ENCODE measurements at places on chromosomes 13 and 19. TPM values are rescaled to one million over a fixed set of nuclear protein-coding genes. Genes with fewer than 3 reads are reported as not detected.

The SHISA7 gene
- total RNA-seq: not detected

The CD70 gene
- not detected for total RNA-seq

The CGB1 gene
- not detected for total RNA-seq

The WTIP gene
- total RNA-seq: 5.9 TPM

The PCDH17 gene
- total RNA-seq: 9.7 TPM

The MVB12A gene
- 12.6 TPM for total RNA-seq

The ATP4B gene
- not detected for total RNA-seq

The GIPR gene
- not detected for total RNA-seq

DNA sequence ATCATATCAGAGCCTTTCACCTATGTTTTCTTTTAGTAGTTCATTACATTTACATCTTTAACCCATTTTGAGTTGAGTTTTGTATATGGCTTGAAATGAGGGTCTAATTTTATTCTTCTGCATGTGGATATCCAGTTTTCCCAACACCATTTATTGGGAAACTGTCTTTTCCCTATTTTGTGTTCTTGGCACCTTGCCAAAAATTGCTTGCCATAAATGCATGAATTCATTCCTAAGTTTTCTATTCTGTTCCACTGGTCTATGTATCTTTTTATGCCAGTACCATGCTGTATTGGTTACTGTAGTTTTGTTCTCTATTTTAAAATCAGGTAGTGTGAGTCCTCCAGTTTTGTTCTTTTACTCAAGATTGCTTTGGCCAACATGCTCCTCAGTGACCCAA is 144.0 kb upstream of the OBI1 start:
- no peaks in the 10 kb centered on the region for H3K36me3 ChIP-seq
- no peaks in the 10 kb centered on the region for H3K4me1 ChIP-seq
- DNase-seq: no peak
- H3K27ac ChIP-seq: no peak overlapping the region
- H3K27me3 ChIP-seq: no peaks in the 10 kb centered on the region
- no peak overlapping the region for H3K4me3 ChIP-seq

- no peaks in the 10 kb centered on the region for H3K27me3 ChIP-seq
- H3K27ac ChIP-seq: no peak overlapping the region
- H3K4me3 ChIP-seq: no peak overlapping the region
- no peaks in the 10 kb centered on the region for H3K36me3 ChIP-seq
- no peaks in the 10 kb centered on the region for H3K4me1 ChIP-seq
- DNase-seq: no peak
Observed at GRCh38 chr13:50464349-50465251, 378.9 kb downstream of the DLEU7 start.

- no peaks in the 10 kb centered on the region for H3K36me3 ChIP-seq
- H3K4me1 ChIP-seq: peaks cover 8% of the 10 kb centered on the region
- H3K27ac ChIP-seq: no peak overlapping the region
- no peaks in the 10 kb centered on the region for H3K27me3 ChIP-seq
- H3K4me3 ChIP-seq: no peak overlapping the region
Observed at GRCh38 chr13:75770592-75771011, 134.5 kb downstream of the LMO7 start.

DNA sequence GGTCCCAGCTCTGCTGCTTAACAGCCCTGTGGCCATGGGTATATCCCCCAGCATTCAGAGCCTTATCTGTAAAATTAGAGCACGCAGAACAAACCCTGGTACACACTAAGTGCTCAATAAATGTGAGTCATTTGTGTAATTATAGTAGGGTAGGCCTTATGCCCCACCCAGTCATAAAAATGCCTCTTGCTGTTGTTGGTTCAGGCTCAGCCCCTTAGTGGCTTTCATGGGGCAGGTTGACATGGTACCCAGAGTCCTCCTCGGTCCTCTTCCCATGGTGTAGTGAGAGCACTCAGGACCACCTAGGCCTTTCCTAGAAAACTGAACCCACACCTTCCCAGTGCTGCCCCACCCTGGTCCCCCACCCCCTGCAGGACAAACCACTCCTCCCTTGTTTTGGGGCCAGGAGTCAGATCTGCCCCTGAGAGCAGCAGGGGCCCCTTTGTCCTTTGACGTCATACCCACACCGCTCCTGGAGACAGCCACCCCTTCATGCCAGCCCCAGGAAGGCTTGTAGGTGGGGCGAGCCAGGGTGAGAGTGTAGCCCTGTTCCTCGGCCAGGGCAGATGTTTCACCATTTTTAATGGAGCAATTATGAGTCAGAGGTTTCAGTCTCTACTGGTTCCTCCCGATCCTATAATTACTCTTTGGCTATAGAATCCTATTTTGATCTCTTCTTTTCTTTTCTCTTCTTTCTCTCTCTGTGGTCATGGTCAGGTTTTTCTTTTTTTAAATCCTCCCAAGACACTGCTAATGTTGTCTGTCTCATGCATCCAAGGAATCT is 36.8 kb downstream of the ACTN4 start:
- H3K4me1 ChIP-seq: peaks cover 39% of the 10 kb centered on the region
- peak overlapping the region; percentile 95 for H3K27ac ChIP-seq
- H3K4me3 ChIP-seq: no peak overlapping the region
- DNase-seq: peak; percentile 80
- no peaks in the 10 kb centered on the region for H3K27me3 ChIP-seq

DNA sequence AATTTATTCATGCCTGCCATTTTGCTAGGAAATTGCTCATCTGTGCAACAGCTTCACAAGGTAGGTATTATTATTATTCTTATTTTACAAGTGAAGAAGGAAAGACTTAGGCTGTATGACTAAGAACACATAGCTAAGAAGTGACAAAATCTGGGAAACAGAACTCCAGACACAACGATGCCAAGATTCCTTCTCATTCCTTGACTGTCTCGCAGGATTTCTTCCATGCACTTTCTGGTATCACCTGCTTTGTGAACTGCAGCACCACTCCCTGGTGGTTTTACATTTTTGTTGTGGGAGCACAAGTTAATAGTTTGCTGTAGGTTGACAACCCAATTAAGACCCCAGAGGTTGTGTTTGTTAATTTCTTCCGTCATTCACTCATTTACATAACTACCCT is 188.5 kb downstream of the LACC1 start:
- H3K27ac ChIP-seq: no peak overlapping the region
- no peak overlapping the region for H3K4me3 ChIP-seq
- no peaks in the 10 kb centered on the region for H3K4me1 ChIP-seq
- no peaks in the 10 kb centered on the region for H3K27me3 ChIP-seq
- no peak for DNase-seq
- H3K36me3 ChIP-seq: no peaks in the 10 kb centered on the region

- H3K27me3 ChIP-seq: no peaks in the 10 kb centered on the region
- H3K4me3 ChIP-seq: no peak overlapping the region
- H3K36me3 ChIP-seq: no peaks in the 10 kb centered on the region
- no peaks in the 10 kb centered on the region for H3K4me1 ChIP-seq
- H3K27ac ChIP-seq: no peak overlapping the region
Observed at GRCh38 chr13:26378116-26378515, 124.2 kb downstream of the CDK8 start.

GRCh38 chr13:84136582-84136981 is 254.3 kb upstream of the SLITRK1 start:
- no peaks in the 10 kb centered on the region for H3K36me3 ChIP-seq
- no peak overlapping the region for H3K4me3 ChIP-seq
- no peaks in the 10 kb centered on the region for H3K27me3 ChIP-seq

DNA sequence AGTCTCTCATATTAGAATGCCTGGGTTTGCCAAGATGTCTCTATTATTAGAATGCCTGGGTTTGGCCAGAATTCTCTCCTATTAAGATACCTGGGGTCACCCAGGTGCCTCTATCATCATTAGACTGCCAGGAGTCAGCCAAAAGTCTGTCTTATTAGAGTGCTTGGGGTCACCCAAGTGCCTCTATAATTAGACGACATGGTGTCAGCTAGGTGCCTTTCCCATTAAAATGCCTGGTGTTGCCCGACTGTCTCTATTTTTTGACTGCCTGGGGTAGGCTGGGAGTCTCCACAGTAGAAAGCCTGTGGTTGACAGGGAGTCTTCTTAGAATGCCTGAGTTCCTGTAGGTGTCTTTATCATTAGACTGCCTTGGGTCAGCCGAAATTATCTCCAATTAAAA is 1536.6 kb downstream of the UQCRFS1 start:
- H3K27me3 ChIP-seq: no peaks in the 10 kb centered on the region
- no peaks in the 10 kb centered on the region for H3K4me1 ChIP-seq
- no peaks in the 10 kb centered on the region for H3K36me3 ChIP-seq
- no peak overlapping the region for H3K4me3 ChIP-seq

GRCh38 chr13:66530158-66530557 is 700.0 kb downstream of the PCDH9 start:
- H3K4me3 ChIP-seq: no peak overlapping the region
- no peaks in the 10 kb centered on the region for H3K36me3 ChIP-seq
- no peak for DNase-seq
- no peaks in the 10 kb centered on the region for H3K27me3 ChIP-seq

- no peaks in the 10 kb centered on the region for H3K36me3 ChIP-seq
- peak within 1 kb of the TSS; percentile 16 for H3K4me3 ChIP-seq
- no peaks in the 10 kb centered on the region for H3K4me1 ChIP-seq
- no peak for DNase-seq
- no peaks in the 10 kb centered on the region for H3K27me3 ChIP-seq
Observed at GRCh38 chr13:28820099-28821051, at the start of gene MTUS2. Gene MTUS2, plus strand, starts transcription at chr13:28820339.

GRCh38 chr13:112741185-112741755 is 51.4 kb downstream of the ATP11A start:
- H3K4me1 ChIP-seq: no peaks in the 10 kb centered on the region
- DNase-seq: no peak
- H3K36me3 ChIP-seq: no peaks in the 10 kb centered on the region
- peak overlapping the region; percentile 80 for H3K27ac ChIP-seq
- no peak overlapping the region for H3K4me3 ChIP-seq

- no peak overlapping the region for H3K4me3 ChIP-seq
- DNase-seq: no peak
- H3K4me1 ChIP-seq: no peaks in the 10 kb centered on the region
- no peaks in the 10 kb centered on the region for H3K36me3 ChIP-seq
- H3K27ac ChIP-seq: no peak overlapping the region
- H3K27me3 ChIP-seq: no peaks in the 10 kb centered on the region
Observed at GRCh38 chr19:42198676-42199439, 18.6 kb downstream of the DEDD2 start.

GRCh38 chr19:33312065-33312464 is 9.7 kb upstream of the CEBPA start:
- no peaks in the 10 kb centered on the region for H3K36me3 ChIP-seq
- H3K27me3 ChIP-seq: no peaks in the 10 kb centered on the region
- DNase-seq: no peak
- H3K27ac ChIP-seq: no peak overlapping the region
- no peaks in the 10 kb centered on the region for H3K4me1 ChIP-seq

- no peak overlapping the region for H3K4me3 ChIP-seq
- DNase-seq: no peak
- no peaks in the 10 kb centered on the region for H3K36me3 ChIP-seq
- no peaks in the 10 kb centered on the region for H3K4me1 ChIP-seq
Observed at GRCh38 chr13:41847216-41847615, 113.7 kb downstream of the VWA8 start.

DNA sequence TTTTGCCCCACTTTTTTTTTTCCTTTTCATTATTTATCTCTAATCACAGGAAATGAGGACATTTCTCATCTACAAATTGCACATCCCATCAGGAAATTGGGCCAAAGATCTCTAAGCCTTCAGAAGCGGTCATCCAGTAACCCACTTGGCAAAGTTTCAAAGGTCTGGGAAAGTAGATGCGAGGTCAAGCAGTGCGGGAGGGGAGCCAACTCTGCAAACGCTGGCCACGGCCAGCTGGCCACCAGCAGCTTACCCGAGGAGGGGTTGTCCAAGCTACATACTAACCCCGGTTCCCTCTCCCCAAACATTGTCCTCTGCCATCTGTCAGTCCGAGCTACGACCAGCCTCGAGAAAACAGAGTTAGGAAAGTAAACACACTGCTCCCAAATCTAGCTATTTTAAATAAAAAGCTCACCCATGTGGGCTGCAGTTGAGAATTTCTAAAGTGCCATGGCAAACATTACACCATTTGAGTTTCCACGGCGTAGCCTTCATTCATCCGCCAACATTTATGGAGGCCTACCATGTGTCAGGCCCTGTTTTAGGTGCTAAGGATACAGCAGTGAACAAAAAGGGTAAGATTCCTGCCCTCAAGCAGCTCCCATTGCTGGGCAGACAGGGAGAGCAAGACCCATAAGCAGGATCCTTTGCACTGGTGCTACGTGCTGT is 11.5 kb downstream of the FFAR2 start:
- no peak overlapping the region for H3K4me3 ChIP-seq
- no peak overlapping the region for H3K27ac ChIP-seq
- H3K4me1 ChIP-seq: no peaks in the 10 kb centered on the region
- peak; percentile 34 for DNase-seq
- H3K36me3 ChIP-seq: no peaks in the 10 kb centered on the region

DNA sequence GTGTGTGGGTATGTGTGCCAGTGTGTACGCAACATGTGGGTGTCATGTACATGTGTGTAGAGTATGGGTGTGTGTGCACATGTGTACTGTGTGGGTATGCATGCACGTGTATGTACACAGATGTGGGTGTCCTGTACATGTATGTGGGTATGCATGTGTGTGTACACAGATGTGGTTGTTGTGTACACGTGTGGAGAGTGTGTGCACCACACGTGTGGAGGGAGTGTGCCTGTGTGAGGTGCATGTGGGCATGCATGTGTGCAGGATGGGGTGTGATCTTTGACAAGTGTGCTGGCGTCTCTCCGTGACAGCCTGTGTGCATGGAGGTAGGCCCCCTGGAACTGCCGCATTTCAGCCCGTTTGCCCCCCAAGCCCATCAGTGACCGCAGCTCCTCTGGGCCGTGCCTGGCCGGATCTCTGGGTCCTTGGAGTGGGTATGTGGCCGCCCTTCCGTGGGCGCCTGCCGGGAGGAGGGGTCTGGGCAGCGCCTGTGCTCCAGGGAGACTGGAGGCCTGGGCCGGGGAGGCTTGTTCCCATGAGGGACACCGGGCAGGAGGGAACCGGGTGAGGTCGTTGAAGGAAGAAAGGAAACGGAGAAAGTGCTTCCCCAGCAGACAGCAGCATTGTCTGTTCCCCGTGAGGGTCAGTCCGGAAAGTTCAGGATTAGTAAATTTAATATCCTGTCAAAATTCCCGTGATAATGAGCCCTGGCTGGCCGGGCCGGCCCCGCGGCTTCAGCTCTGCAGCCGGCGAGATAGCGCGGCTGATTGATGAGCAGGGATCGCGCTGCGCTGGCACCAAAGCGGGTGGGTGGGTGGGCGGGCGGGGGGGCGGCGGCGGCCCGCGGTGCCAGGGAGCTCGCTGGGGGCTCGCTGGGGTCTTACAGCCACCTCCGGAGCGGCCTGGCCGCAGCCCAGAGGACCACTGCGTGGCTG is 91.1 kb upstream of the SOX1 start:
- no peak overlapping the region for H3K4me3 ChIP-seq
- no peak overlapping the region for H3K27ac ChIP-seq

- no peaks in the 10 kb centered on the region for H3K4me1 ChIP-seq
- H3K27ac ChIP-seq: no peak overlapping the region
- DNase-seq: no peak
- no peaks in the 10 kb centered on the region for H3K27me3 ChIP-seq
- no peak overlapping the region for H3K4me3 ChIP-seq
Observed at GRCh38 chr13:32142956-32143375, 111.4 kb downstream of the FRY start.

GRCh38 chr19:7900401-7900870 is 3.2 kb upstream of the MAP2K7 start:
- H3K36me3 ChIP-seq: no peaks in the 10 kb centered on the region
- no peaks in the 10 kb centered on the region for H3K27me3 ChIP-seq
- H3K4me3 ChIP-seq: no peak overlapping the region
- H3K27ac ChIP-seq: no peak overlapping the region

GRCh38 chr13:50016444-50016843 is 1.2 kb downstream of the KCNRG start:
- no peak overlapping the region for H3K27ac ChIP-seq
- no peaks in the 10 kb centered on the region for H3K36me3 ChIP-seq

GRCh38 chr13:47917022-47917574 is 84.0 kb downstream of the SUCLA2 start:
- H3K27me3 ChIP-seq: no peaks in the 10 kb centered on the region
- H3K4me3 ChIP-seq: no peak overlapping the region
- H3K36me3 ChIP-seq: no peaks in the 10 kb centered on the region
- DNase-seq: no peak
